ENCODE measurements at places on chromosomes 2 and 18.

- DNase-seq = no peak
These were observed 23.2 kb downstream of the KIF1A start for GRCh38 chr2:240796543-240797499.

- DNase-seq = no peak
These were observed 154.8 kb upstream of the FHL2 start for GRCh38 chr2:105553538-105554196.

DNA sequence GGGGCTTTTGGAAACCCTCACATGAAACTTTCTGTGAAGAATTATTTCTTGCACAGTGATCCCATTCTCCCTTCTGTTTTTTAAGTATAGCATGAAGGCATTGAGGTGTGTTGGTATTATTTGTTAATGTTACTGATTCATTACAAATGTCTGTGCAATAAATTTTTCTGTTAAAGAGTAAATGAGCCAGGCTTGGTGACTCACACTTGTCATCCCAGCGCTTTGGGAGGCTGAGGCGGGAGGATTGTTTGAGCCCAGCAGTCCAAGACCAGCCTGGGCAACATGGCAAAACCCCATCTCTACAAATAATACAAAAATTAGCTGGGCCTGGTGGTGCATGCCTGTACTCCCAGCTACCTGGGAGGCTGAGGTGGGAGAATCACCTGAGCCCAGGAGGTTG is 87.8 kb downstream of the KCTD18 start:
- DNase-seq = no peak

- DNase-seq = no peak
These were observed 80.0 kb downstream of the TWIST2 start for GRCh38 chr2:238927746-238928519.

GRCh38 chr2:68018727-68019126 is 44.1 kb downstream of the C1D start:
- no peak for DNase-seq

DNA sequence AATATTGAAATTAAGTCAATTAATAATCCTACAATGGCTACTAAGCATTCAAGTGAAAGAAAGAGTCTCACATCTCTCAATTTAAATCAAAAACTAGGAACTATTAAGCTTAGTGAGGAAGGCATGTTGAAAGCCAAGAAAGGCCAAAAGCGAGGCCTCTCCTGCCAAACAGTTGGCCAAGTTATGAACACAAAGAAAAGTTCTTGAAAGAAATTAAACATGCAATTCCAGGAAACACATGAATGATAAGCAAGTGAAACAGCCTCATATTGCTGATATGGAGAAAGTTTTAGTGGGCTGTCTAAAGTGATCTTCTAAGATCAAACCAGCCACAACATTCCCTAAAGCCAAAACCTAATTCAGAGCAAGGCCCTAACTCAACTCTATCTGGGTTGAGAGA is 11.8 kb downstream of the RDH14 start:
- DNase-seq = no peak

DNA sequence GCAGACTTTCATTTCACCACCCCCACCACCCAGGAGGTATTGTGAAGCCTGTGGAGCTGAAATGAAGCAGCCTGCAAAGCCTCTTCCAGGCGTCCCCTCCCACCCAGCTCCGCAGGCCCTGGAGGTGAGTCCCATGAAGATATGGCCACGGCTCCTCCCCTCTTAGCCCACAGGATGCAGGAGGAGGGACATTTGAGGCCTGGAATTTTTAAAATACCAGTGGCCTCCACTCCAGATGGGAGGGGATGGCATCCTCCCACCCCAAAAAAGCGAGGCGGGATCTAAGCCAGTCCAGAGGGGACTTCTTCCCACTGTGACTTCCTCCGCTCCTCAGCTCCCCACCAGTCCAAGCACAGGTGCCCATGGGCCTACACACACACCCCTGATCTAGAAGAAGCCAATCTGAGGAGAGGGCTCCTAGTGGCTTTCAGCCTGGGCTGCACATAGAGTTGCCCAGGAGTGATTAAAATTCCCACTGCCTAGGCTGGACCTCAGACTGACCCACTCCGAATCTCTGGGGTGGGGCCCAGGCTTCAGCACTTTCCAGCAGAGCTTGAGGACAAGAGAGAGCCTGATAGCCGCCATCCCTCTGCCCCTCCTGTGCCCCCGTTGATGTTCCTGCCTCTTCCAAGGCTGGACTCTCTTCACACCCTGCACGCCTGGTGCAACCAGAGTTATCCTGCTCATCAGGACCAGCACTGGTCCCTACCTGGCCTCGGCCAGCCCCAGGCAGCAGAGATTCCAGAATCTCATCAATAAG is 206.9 kb downstream of the TNS1 start:
- DNase-seq = no peak
